Activated CD4-positive, alpha-beta T cell treated with anti-CD3 and anti-CD28 coated beads for 36 hours (primary cell): ENCODE measurements at places on chromosomes 2 and 18. TPM values are rescaled to one million over a fixed set of nuclear protein-coding genes. Genes with fewer than 3 reads are reported as not detected.
A peak's percentile ranks its signal among the peaks of the same experiment; 100 is the strongest.

DNA sequence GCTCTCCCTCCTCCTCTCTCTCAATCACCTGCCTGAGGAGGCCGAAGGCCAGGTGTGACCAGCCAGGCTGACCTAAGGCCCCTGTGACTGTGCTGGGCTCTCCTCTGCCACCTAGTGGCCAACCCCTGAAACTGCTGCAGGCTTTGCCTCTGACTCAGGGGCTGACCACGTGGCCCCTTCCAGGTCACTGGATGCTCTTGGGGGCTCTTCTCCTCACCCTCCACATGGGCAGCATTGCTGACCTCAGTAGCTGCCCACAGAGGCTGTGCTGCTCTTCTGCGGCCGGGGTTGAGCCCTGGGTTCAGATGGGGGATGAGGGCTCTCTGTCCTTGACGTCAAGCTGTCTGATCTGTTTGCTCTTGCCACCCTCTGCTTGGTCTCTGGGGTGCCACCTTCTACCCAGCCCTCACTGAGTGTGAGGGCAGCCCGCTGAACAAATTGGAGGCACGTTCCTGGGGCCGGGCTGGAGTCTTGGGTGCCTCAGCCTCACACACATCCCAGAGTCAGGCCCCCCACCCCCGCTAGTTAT lies 122.7 kb downstream of the TWIST2 start:
- peak; percentile 69 for DNase-seq
- no peak overlapping the region for H3K4me3 ChIP-seq
- H3K27me3 ChIP-seq = peaks cover 15% of the 10 kb centered on the region
- H3K27ac ChIP-seq = no peak overlapping the region

GRCh38 chr2:159497847-159498246 lies 118.5 kb downstream of the BAZ2B start:
- no peak for DNase-seq
- peaks cover 11% of the 10 kb centered on the region for H3K4me1 ChIP-seq
- H3K36me3 ChIP-seq = peaks cover 9% of the 10 kb centered on the region
- no peaks in the 10 kb centered on the region for H3K27me3 ChIP-seq
- H3K4me3 ChIP-seq = no peak overlapping the region

SP9 gene
- not detected for total RNA-seq

- no peaks in the 10 kb centered on the region for H3K4me1 ChIP-seq
- H3K27me3 ChIP-seq = no peaks in the 10 kb centered on the region
- DNase-seq = peak; percentile 57
- no peak overlapping the region for H3K27ac ChIP-seq
- no peak overlapping the region for H3K4me3 ChIP-seq
Measured at GRCh38 chr18:56789004-56789888, 138.1 kb downstream of the WDR7 start.

POTEF gene
- total RNA-seq = not detected

- H3K4me3 ChIP-seq = peak overlapping the region; percentile 88
- peaks cover 1% of the 10 kb centered on the region for H3K36me3 ChIP-seq
- peaks cover 5% of the 10 kb centered on the region for H3K27me3 ChIP-seq
Measured at GRCh38 chr2:24046599-24046929, 627 bp downstream of the WDCP start.

DNA sequence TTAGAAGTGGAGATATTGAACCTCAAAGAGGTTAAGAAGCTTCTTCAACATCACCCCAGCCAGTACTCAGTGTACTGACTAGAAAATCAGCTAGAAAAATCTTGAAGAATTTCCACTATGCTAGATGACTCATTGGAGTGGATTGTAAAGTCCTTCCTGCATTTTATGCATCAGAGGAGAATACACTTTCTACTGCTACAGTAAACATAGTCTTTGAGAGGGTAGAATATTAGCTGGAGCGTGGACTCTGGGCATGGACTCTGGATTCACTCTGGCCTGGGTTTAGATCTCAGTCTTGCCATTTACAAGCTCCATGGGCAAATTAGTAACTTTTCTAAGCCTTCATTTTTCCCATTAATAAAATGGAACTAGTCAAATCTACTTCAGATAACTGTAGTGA lies 215.9 kb downstream of the IRS1 start:
- no peak for DNase-seq
- H3K27ac ChIP-seq = no peak overlapping the region
- H3K36me3 ChIP-seq = no peaks in the 10 kb centered on the region

- no peaks in the 10 kb centered on the region for H3K4me1 ChIP-seq
- no peak overlapping the region for H3K27ac ChIP-seq
- H3K27me3 ChIP-seq = no peaks in the 10 kb centered on the region
- no peak for DNase-seq
- no peaks in the 10 kb centered on the region for H3K36me3 ChIP-seq
Measured at GRCh38 chr2:19538411-19538963, 180.1 kb upstream of the OSR1 start.

MRPL30 gene
- total RNA-seq = 31.2 TPM

DNA sequence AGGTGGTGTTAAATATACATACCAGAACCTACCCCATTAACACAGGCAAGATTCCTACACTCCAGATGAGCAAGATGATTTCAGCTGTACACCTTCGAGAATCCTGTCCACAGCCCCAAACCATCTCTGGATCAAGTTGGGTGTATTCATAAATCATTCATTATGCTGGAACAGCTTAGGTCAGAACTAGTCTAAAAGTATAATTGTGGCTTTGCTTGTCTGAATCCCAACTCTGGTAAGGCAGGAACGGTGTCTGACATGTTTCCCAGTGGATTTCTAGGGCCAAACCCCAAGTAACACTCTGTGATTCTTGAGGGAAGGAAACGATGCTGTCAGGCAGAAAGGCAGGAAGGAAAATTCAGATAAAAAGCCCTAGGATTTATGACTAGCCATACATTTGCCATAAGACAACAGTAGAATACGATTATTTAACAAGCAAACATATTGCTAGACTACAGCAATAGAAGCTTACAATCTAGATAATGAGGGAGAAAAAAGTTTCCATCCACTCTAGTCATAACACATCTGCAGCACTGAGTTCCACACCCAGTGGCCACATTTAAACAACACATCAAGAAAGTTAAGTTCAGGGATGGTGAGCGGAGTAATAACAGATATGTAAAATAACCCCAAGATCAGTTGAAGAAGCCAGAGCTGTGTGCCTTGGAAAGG lies 444.8 kb downstream of the RND3 start:
- H3K4me3 ChIP-seq = no peak overlapping the region
- no peak for DNase-seq
- H3K36me3 ChIP-seq = no peaks in the 10 kb centered on the region
- H3K27me3 ChIP-seq = no peaks in the 10 kb centered on the region

- no peaks in the 10 kb centered on the region for H3K36me3 ChIP-seq
- DNase-seq = no peak
- H3K4me1 ChIP-seq = no peaks in the 10 kb centered on the region
- no peak overlapping the region for H3K27ac ChIP-seq
- no peaks in the 10 kb centered on the region for H3K27me3 ChIP-seq
Measured at GRCh38 chr18:72013427-72013850, 530.7 kb downstream of the CBLN2 start.

DNA sequence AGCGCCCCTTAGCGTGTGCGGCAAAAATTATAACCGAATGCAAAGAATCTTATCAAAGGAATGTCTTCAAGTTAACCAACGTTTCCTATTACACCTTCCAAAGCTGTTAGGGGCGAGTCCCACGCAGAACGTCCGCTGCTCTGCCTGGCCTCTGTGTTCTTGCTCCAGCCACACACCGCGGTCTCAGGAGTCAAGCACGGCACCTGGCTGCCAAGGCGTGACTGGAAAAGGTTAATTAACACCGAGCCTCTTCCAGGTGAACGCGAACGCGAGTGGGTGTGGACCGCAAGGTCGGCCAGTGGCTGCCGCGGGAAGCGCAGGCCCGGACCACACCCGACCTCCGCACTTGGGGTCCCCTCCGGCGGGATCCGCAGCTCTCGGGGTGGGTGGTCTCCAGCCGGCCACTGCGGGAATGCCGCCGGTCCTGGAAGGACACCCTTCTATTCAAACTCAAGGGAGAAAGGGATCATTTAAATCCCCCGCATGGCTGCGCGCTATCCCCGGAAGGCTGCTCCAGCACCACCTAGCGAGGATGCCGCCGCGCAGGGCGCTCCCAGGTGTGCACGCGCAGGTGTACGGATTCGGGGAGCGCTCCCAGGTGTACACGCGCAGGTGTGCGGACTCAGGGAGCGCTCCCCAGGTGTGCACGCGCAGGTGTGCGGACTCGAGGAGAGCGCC lies 830 bp downstream of the CYB5A start:
- no peaks in the 10 kb centered on the region for H3K27me3 ChIP-seq
- peaks cover 6% of the 10 kb centered on the region for H3K4me1 ChIP-seq

DNA sequence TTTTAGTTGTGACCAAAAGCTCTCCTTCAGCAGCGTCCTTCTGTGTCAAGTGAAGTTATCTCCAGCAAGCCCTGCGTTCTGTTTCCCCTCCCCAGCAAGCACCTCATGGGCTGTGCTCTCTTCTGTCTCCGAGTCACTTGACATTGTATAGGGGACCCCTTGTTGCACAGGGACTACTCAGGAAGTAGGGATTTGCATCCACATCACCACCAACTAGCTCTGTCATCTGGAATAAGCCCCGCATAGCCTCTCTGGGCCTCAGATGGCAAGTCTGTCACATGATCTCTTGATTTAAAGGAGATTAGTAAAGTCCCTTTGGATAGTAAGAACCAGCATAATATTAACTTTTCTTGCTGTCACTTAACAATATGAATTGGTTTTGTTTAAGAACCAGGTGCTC lies 32.0 kb upstream of the STPG4 start:
- H3K27ac ChIP-seq = no peak overlapping the region
- no peaks in the 10 kb centered on the region for H3K4me1 ChIP-seq
- no peaks in the 10 kb centered on the region for H3K36me3 ChIP-seq
- H3K27me3 ChIP-seq = no peaks in the 10 kb centered on the region
- no peak overlapping the region for H3K4me3 ChIP-seq

DNA sequence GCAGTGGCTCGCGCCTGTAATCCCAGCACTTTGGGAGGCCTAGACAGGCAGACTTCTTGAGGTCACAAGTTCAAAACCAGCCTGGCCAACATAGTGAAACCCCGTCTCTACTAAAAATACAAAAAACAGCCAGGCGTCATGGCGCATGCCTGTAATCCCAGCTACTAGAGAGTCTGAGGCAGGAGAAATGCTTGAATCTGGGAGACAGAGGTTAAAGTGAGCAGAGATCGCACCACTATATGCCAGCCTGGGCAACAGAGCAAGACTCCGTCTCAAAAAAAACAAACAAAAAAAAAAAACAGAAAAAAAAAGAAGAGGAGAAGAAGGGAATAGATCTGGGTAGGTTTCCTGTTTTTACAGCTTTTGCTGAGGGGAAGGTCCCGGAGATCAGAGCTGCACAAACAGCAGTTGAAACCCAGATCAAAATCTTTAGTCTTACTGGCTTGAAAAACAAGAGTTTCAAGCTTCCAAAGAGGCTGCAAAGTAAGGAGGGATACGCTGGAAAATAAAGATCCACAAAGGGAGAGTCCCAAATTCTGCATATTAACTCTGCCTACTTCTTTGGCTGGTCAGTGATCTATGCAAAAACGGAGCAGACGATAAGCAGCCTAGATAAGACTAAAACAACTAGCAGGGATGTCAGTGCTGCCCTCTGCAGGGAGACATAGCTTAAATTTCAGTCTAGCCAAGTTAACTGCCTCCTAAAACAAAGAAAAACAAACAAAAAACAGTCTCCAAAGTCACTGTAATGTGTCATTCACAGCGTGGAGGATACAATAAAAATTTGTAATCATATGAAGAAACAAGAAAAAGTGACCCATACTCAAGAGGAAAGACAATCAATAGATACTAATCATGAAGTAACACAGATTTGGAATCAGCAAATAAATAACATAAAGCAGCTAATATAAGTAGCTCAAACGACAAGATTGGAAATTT lies 74.1 kb downstream of the TLK1 start:
- H3K27ac ChIP-seq = peak overlapping the region; percentile 73
- H3K36me3 ChIP-seq = peaks cover 13% of the 10 kb centered on the region

DCDC2C gene
- not detected for total RNA-seq

CROCC2 gene
- total RNA-seq = not detected

DNA sequence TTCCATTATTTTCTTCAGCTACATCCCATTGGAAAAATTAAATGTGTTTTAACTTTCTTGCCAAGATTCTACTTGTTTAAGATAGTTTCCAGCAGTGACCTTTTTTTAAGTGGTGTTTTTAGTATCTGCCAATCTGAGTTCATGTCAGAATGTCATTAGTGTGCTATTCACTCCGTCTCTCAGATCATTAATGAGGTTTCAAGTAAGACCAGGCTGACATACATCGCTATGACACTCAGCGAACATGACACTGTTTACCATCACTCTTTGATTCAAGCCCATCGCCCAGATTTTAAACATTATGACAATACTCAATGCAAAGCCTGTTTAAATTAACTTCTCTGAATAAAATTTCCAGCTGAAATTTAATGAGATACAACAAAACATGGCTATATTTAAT lies 272.0 kb upstream of the KYNU start:
- H3K27me3 ChIP-seq = no peaks in the 10 kb centered on the region
- H3K27ac ChIP-seq = no peak overlapping the region
- DNase-seq = no peak

MGAT4A gene
- total RNA-seq = 67.5 TPM

KCTD1 gene
- total RNA-seq = 4.2 TPM

GRCh38 chr2:64455545-64455944 lies 1.6 kb downstream of the LGALSL start:
- peaks cover 19% of the 10 kb centered on the region for H3K27me3 ChIP-seq
- peaks cover 5% of the 10 kb centered on the region for H3K4me1 ChIP-seq
- no peak for DNase-seq
- peak overlapping the region; percentile 69 for H3K4me3 ChIP-seq
- no peak overlapping the region for H3K27ac ChIP-seq

FAM168B gene
- total RNA-seq = 59.8 TPM

DNA sequence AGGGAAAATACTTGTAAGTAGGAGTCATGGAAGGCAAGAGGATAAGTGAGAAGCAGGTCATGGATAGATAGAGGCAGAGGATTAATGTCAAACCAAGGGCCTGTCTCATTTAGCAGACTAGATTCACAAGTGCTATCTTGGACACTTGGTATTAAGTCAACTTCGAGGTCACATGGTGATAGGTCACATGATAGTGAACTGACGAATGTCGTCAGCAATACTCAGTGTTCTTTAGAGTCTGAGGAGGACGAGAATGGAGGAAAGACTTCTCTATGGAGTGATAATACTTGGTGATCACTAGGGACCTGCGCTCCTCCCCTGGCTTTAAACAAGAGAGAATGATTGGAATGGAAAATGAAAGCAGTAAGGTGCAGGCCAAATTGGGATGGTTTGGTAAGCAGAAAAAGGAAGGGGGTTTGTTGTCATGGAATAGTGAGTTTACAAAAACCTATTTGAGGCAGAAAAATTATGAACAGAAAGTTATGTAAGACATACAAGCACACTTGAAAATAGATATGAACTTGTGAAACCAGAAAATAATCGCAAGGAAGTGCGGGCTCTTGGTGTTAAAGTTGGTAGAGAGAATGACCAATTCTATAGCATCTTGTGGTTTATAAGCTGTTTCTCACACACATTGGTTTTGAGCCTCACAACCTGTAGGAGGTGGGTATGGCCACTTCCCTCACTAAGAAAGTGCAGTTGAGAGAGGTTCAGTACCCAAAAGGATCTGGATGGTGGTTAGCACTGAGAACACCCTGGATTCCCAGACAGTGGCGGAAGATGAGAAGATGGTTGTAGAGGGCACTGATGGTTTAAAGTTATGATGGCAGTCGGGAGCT lies 141.5 kb downstream of the WDSUB1 start:
- H3K27me3 ChIP-seq = no peaks in the 10 kb centered on the region
- no peaks in the 10 kb centered on the region for H3K36me3 ChIP-seq
- H3K4me1 ChIP-seq = peaks cover 15% of the 10 kb centered on the region
- H3K27ac ChIP-seq = no peak overlapping the region
- H3K4me3 ChIP-seq = no peak overlapping the region
- DNase-seq = no peak
